Endothelial cell (in vitro differentiated cells): ENCODE measurements at places on chromosomes 13 and 19. TPM values are rescaled to one million over a fixed set of nuclear protein-coding genes. Genes with fewer than 3 reads are reported as not detected.

IL12RB1 gene
- not detected for total RNA-seq

DNA sequence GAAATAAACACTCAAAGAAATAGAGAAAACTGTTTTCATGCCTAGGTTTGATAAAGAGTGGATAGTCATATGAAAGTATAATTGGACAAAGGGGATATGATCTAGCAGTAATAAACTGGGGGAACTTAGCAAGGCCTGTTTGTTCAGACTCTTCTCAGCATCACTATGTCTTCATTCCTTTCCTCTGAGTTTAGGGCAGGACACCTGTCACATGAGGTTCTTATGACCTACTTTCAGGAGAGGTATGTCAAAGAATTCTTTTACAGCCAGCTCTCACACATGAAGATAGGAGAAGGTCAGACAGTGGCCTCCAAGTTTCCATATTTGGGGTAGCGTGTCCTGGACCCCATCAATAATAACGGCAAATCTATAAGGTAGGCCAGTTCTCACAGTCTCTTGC is 11.4 kb upstream of the RFXAP start:
- H3K36me3 ChIP-seq: no peaks in the 10 kb centered on the region
- DNase-seq: no peak
- H3K27me3 ChIP-seq: peaks cover 3% of the 10 kb centered on the region
- no peak overlapping the region for H3K4me3 ChIP-seq
- H3K4me1 ChIP-seq: no peaks in the 10 kb centered on the region

- peaks cover 39% of the 10 kb centered on the region for H3K4me1 ChIP-seq
- no peak for DNase-seq
- H3K27me3 ChIP-seq: peaks cover 9% of the 10 kb centered on the region
- peak overlapping the region; percentile 37 for H3K27ac ChIP-seq
- H3K36me3 ChIP-seq: peaks cover under 1% of the 10 kb centered on the region
- no peak overlapping the region for H3K4me3 ChIP-seq
Observed at GRCh38 chr19:56112313-56112709, 8.8 kb downstream of the ZNF787 start.

ZNF793 gene
- total RNA-seq: 10.9 TPM

DNA sequence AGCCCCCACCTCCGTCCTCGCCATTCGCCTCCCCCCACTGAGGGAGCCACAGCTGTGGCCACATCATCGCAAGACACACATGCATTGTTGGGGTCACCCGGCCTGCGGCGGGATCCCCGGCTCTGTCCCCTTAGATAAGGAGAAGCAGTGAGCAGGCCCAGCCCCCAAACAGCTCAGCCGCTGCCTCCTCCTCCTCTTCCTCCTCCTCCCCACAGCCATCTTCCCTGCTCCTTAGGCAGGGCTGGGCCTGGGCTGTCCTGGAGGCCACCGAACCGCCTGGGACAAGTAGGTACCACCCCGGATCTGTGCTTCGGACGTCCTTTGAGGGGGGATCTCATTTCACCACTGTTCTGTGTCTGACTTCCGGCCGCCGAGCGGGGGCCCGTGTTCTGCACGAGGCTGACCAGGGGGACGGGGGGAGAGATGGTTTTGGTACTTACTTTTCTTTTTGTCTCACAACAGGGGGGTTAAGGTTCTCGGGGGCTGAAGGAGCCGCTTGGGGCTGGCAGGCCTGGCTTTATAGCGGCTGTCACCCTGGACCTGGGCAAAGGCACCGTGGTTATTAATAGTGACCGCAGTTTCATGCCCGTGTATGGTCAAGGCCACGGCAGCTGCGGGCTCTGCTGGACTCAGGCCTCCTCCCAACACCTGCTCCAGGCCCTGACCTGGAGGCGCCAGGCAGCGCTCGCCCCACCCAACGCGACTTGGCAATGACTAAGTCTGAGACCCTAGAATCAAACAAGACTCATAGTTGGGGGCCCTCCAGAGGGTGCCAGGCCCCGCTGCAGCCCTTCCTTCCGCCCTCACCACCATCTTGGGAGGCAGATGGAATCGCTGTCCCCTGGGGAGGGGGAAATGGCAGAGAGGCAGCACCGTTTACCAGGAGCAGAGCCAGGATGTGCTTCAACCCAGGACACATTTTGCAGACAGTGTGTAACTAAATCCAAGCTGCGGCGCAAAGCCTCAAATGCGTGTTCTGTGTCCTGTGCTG is 18.3 kb downstream of the NMRK2 start:
- no peaks in the 10 kb centered on the region for H3K36me3 ChIP-seq
- H3K4me1 ChIP-seq: no peaks in the 10 kb centered on the region
- no peak overlapping the region for H3K27ac ChIP-seq
- H3K4me3 ChIP-seq: no peak overlapping the region

- peak overlapping the region; percentile 86 for H3K27ac ChIP-seq
- peaks cover 50% of the 10 kb centered on the region for H3K4me1 ChIP-seq
- H3K36me3 ChIP-seq: peaks cover 4% of the 10 kb centered on the region
Observed at GRCh38 chr13:51645761-51646670, 61.8 kb downstream of the WDFY2 start.

DNA sequence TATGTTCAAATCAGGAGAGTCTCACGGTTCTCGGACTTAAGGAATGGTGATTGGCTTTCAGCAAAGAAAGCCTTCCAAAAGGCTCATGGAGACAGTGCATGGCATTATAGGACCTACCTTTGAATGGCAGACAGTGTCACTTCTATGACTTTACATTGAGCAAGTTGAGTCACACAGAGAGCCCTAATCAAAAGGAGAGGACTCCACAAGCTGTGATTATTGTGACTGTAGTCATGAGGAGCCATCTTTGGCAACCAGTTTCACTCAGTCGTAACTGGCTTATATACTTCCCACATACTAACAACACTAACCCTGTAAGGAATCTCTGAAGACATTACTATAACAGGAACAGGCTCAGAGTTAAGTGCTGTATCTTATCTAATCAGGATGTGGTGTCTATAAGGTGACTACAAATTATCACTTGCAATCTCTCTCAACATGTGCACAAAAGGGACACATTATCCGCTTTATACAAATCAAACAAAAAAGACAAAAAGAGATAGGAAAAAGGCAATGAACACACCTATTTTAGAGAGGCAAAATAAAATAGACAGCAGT is 6.1 kb downstream of the LGALS14 start:
- H3K27ac ChIP-seq: no peak overlapping the region
- no peak for DNase-seq
- peaks cover 2% of the 10 kb centered on the region for H3K4me1 ChIP-seq
- no peaks in the 10 kb centered on the region for H3K36me3 ChIP-seq
- H3K27me3 ChIP-seq: no peaks in the 10 kb centered on the region
- no peak overlapping the region for H3K4me3 ChIP-seq

DNA sequence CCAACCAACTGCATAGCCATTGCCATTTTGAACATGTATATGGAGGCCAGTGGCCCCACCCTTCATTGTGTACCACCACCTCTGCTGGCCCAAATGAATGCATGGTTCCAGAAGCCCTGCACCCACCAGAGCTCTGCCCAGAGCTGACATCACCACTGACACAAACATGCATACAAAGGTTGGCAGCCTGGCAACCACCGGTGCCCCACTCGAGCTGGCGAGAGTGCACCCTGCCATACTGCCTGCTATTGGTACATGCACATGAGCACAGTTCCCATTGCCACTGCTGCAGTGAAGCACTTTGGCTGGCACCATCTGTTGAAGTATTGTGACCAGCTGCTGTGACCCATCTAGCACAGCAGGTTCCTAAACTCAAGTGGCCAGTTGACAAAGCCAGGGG is 1564.9 kb downstream of the OLFM4 start:
- no peak overlapping the region for H3K4me3 ChIP-seq
- no peaks in the 10 kb centered on the region for H3K36me3 ChIP-seq
- no peak overlapping the region for H3K27ac ChIP-seq
- H3K4me1 ChIP-seq: no peaks in the 10 kb centered on the region
- H3K27me3 ChIP-seq: peaks cover 2% of the 10 kb centered on the region

GRCh38 chr19:49952906-49953305 is 8.1 kb downstream of the SIGLEC11 start:
- H3K27ac ChIP-seq: no peak overlapping the region
- no peak overlapping the region for H3K4me3 ChIP-seq
- H3K27me3 ChIP-seq: peaks cover 5% of the 10 kb centered on the region
- no peak for DNase-seq

ZNF530 gene
- 7.2 TPM for total RNA-seq

DNA sequence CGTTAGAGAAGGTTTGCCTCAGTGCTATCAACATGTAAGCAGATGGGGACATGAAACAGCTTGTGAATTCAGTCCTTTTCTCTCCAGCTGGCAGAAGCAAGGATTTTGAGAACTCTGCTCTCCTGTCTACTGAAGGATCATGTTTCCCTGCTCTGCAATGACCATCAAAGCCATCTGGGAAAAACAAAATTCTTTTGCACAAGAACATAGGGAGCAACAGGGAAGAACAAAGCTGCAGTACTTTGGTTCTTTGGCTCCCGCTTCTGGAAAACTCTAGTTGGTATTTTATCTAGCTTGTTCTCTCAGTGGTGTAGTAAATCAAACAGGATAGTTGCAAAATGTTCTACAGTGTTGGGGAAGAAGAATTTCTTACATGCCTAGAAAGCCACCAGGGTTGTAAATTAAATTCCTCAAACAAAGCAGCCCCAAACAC is 270.4 kb downstream of the ENOX1 start:
- H3K4me1 ChIP-seq: peaks cover 6% of the 10 kb centered on the region
- no peaks in the 10 kb centered on the region for H3K36me3 ChIP-seq
- H3K27ac ChIP-seq: no peak overlapping the region
- no peaks in the 10 kb centered on the region for H3K27me3 ChIP-seq
- DNase-seq: no peak

GRCh38 chr13:102721800-102722231 is 27.0 kb upstream of the METTL21C start:
- no peak overlapping the region for H3K27ac ChIP-seq
- H3K4me3 ChIP-seq: no peak overlapping the region
- H3K4me1 ChIP-seq: no peaks in the 10 kb centered on the region

DNA sequence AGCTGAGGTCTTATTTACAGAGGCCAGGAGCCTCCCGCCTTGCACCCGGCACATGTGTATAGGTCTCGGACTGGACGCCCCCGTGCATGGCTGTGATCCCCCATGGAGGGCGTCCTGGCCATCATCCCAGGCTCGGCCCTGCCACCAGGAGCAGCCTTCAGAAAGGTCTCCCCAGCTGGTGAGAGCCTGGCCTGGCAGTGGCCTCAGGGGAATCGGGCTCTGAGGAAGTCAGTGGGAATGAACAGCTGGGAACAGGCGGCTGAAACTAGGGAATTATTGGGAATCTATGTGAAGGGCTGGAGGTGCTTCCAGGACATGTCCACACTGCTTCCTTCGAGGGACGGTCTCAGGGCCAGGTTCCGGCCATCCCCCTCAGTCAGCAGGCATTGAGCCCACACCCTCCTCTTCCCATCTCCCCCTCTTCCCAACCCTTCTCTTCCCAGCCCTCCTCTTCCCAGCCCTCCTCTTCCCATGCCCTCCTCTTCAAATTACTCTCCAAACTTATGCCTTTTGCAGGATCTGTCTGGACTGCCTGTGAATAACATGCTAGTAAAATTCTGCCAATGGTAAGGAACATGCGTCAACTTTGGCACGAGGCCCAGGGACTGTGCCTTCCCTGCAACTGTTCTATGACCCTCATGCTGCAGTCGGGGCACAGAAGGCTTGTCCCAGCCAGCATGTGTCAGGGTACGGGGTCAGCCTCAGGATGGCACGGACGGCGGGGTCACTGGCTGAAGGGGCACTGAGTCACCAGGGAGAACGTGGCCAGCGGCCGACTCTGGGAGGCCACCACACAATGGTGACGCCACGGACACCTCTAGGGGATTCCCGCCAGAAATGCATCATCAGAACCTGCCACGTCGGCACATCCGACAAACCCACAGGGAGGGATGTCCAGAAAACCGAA is 24.2 kb upstream of the C13orf46 start:
- DNase-seq: no peak
- H3K4me1 ChIP-seq: no peaks in the 10 kb centered on the region
- peaks cover 8% of the 10 kb centered on the region for H3K27me3 ChIP-seq

GRCh38 chr13:48246102-48246501 is 13.1 kb downstream of the ITM2B start:
- H3K27me3 ChIP-seq: no peaks in the 10 kb centered on the region
- no peaks in the 10 kb centered on the region for H3K36me3 ChIP-seq
- DNase-seq: no peak
- H3K4me1 ChIP-seq: no peaks in the 10 kb centered on the region
- no peak overlapping the region for H3K4me3 ChIP-seq
- peak overlapping the region; percentile 16 for H3K27ac ChIP-seq

GRCh38 chr13:32515246-32515645 is 23.3 kb downstream of the N4BP2L2 start:
- no peak overlapping the region for H3K4me3 ChIP-seq
- no peak for DNase-seq
- no peaks in the 10 kb centered on the region for H3K4me1 ChIP-seq
- H3K36me3 ChIP-seq: no peaks in the 10 kb centered on the region

IL11 gene
- total RNA-seq: 0.21 TPM

DNA sequence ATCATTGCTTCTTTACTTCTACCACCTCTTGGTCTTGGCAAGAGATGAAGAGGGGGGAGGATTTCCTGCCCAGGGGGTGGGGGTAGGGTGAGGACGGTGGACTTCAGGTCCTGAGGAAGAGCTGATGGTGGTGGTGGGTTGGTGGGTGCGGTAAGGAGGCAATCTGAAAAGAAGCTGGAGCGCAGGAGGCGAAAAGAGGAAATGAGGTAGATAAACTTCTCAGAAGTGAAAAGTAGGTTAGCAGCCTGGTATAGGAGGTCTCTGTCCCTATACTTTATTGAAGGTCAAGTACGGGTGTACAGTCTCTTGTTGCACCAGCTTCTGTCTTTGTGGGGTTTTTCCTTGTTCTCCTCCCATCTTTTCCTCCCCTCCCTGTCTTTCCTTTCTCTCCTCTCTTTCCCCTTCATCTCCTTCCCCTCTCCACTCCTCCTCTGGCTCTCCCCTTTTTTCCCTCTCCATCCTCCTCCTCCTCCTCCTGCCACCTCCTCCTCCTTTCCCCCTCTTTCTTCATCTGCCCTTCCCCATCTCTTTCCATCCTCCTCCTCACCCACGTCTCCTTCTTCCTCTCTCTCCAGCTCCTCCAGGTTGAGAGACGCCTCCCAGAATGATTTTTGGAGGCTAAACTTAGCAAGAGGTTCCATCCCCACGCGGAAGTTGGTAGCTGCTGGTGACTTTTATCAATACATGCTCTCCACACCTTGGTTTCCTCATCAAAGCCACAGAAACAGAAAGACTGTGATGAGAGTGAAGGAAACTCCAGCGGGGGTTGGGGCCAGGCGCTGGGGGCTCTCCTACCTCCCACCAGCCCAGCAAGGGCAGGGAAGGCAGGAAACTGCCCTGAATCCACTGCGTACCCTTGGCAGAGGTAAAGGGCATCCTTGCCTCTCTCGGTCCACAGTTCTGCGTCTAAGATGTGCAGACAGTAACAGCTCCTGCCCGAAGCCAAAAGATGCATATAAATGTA is 15.3 kb downstream of the TNFSF14 start:
- no peak for DNase-seq
- H3K4me3 ChIP-seq: no peak overlapping the region
- peaks cover 7% of the 10 kb centered on the region for H3K27me3 ChIP-seq
- peaks cover 11% of the 10 kb centered on the region for H3K36me3 ChIP-seq
- no peaks in the 10 kb centered on the region for H3K4me1 ChIP-seq

CYP4F12 gene
- total RNA-seq: not detected

THSD8 gene
- 14.2 TPM for total RNA-seq

FAAP24 gene
- total RNA-seq: 2.8 TPM

- no peak overlapping the region for H3K4me3 ChIP-seq
- no peak overlapping the region for H3K27ac ChIP-seq
- peaks cover 18% of the 10 kb centered on the region for H3K4me1 ChIP-seq
- peaks cover 6% of the 10 kb centered on the region for H3K36me3 ChIP-seq
- DNase-seq: peak; percentile 50
Observed at GRCh38 chr19:10514211-10515145, 2.8 kb downstream of the S1PR5 start.

PRR22 gene
- total RNA-seq: 2.2 TPM

GRCh38 chr13:21960108-21960507 is 289.2 kb downstream of the FGF9 start:
- H3K27ac ChIP-seq: no peak overlapping the region
- H3K36me3 ChIP-seq: no peaks in the 10 kb centered on the region
- no peak overlapping the region for H3K4me3 ChIP-seq
- no peaks in the 10 kb centered on the region for H3K27me3 ChIP-seq
- H3K4me1 ChIP-seq: no peaks in the 10 kb centered on the region
